ENCODE measurements at places on chromosomes 5 and 9.

- DNase-seq, result no peak
Measured at GRCh38 chr9:125591245-125591644, 115.8 kb downstream of the MAPKAP1 start.

- no peak for DNase-seq
Measured at GRCh38 chr5:122680623-122681350, 94.1 kb upstream of the SNX2 start.

DNA sequence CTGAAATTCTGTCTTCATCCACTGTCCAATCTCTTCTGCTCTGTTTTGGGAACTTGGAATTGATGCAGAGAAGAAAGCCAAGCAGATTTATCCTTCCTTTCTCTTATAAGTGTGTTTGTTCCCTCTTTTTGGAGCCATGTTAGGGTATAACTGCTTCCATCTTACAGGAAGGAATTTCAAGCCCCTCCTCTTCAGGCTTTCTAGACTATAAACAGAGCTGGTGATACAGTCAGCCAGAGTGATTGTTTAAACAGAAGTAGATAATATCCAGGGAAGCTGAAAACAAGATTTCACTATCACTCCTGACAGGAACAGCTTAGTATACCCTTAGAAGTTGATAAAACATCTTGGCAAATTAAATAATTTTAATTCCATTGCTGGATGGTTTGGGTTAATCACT lies 102.1 kb upstream of the DMRT1 start:
- no peak for DNase-seq

GRCh38 chr9:109052416-109052815 lies 39.1 kb upstream of the CTNNAL1 start:
- DNase-seq, result no peak

- DNase-seq, result no peak
Measured at GRCh38 chr5:58666141-58666540, 83.3 kb downstream of the RAB3C start.

DNA sequence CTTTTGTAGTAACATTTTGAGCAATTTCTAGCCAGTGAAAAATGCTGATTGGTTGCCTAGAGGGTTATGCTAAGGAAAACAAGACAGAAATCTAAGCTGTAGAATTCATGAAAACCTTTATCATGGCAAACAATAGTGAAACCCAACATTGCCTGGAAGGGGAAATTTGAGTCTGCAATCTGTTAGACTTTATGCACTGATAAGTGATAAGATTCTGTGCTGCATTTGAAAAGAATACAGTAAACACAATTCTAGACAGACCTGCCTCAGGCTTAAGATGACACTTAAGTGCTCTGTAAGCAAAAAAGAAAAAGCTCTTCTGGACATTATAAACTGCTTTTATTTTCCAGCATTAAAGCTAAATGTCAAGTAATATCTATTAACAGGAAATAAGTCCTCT lies 519.3 kb downstream of the ISL1 start:
- DNase-seq, result no peak

- peak; percentile 87 for DNase-seq
Measured at GRCh38 chr5:102959055-102959454, 160.9 kb downstream of the GIN1 start.

GRCh38 chr5:180350296-180350695 lies 2.8 kb downstream of the GFPT2 start:
- no peak for DNase-seq

DNA sequence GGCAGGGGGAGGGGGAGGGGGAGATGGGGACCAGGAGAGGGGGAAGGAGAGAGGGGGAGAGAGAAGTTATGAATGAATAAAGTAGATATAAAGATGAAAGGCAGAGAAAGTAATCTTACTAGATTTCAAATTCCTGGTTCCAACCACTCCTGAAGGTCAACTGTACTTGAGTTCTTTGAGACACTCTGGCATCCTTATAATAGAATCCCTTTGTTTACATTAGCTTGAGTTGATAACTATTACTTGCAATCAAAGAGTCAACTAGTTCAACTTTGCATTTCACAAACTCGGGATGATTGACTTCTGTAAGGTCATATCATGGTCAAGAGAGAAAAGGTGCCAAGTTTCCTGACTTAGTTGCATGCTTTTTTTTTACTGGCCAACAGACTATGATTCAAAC lies 42.2 kb downstream of the BAAT start:
- no peak for DNase-seq

DNA sequence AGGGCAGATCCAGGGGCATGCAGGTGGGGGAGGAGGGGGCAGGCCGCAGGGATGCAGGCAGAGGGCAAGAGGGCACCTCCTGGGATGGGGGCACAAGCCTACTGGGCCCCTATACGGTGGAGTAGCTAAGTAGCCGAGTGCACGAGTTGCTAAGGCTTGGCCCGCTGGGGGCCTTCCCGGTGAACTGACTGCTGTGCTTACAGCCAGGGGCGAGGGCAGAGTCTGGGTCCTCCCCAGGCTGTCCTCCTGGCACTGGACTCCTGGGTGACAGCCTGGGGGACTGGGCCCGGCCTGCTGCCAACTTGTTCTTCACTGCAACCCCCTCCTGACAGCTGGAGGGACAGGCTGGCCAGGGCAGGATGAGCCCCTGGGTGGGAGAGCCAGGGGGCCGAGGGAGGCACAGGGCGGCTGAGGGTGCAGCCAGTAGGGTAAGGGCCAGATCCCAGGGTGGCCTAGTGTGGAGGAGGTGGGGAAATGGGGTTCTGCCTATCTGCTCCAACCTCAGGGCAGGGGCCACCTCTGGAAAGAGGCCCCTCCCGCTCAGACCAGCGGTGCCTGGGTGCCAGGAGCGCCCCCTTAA lies 1.7 kb upstream of the EGFL7 start:
- DNase-seq, result no peak

DNA sequence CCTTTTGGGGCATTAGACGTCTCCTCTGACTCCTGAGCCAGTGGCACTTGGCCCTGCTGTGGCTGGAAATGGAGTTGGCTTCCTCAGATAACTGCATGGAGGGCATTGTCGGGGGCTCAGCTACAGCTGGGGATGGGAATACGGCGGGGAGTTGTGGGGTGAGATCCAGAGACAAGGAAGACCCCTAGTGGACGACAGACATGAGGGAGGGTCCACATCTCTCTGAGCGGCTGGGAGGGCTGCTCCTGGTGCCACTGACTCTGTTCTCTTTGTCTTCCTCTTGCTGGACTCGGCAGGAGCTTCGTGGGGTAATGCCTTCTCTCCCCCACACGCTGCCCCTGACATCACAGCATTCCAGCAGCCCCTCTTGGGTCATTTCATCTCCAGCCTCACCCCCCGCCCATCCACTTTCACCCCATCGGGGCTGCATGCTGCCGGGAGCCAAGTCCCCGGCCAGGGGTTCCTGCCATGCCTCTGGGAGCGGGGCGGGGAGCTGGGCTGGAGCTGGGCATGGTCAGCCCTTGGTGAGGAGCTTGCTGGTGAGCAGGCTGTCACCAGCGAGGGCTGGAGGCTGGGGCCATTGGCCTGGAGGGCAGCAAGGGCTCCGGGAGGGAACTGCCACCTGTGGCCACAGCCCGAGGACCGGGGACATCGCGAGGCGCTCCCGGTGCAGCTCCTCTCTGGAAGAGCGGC lies 172.3 kb downstream of the CACNA1B start:
- DNase-seq, result no peak

DNA sequence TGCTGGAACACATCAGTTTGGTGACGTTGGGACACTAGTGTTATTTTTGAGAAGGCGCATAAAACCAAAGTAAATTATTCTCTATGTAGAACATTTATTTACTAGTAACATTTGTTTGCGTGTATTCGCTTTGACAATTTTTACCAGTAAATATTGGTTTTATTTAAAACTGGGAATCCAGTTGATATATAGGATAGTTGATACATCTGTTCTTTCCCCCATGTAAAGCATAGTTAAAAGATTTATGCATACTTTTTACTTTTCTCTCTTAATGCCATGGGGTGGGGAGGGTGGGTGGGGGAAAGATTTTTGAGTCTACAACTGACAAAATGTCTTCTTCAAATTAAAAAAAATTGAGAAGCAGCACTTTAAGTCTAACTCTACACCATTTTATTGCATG lies at the start of gene IGIP:
TSS of gene IGIP (plus strand) at position 301 of the 400 bp plus-strand sequence. CDS start 2,540 bp downstream, outside the sequence.
- no peak for DNase-seq

DNA sequence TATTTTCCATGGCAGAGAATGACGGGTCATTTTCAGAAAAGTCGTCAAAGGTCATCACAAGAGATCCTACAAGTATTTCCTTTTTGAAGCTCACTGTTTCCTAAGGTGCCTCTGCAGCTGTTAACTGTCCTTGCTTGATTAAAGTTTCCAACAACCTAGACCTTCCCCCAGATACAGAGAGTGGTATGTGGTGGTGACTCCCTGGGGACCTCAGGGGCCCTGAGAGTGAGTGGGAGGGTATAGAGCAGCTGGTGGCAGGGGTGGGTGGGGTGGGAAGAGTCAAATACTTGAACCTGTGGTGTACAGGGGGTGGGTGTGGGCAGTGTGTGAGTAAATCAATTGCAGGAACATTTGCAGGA lies 1.6 kb upstream of the CD72 start:
- no peak for DNase-seq

DNA sequence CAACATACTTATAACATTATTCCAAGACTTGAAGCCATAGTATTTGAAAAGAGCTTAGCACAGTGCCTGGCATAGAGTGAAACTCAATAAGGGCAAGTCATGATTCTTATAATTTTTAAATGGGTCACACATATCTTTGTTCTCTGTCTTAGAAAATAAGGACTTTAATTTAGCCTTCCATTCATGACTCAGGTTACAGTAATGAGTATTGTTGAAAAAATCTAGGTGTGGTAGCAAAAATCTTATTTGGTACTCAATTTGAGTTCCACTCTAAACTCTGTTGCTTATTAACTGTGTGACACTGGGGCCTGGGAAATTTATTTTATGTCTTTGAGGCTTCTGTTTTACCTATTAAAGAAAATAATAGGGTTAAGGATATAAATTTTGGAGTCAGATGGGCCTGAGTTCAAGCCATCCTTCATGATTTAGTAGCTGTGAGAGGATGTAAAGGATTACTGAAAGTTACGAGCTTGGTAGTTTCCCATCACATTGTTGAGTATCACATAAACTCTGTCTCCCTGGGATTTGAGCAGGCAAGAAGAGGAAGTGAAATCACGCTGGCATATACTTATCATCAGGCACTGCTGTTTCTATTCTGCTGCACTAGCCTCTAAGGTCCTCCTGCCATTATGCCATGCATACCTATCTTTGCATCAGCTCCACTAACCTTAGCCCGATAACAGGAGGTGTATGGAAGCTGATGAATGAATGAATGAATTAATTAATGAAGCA lies 1.5 kb downstream of the SPINK9 start:
- DNase-seq, result no peak

DNA sequence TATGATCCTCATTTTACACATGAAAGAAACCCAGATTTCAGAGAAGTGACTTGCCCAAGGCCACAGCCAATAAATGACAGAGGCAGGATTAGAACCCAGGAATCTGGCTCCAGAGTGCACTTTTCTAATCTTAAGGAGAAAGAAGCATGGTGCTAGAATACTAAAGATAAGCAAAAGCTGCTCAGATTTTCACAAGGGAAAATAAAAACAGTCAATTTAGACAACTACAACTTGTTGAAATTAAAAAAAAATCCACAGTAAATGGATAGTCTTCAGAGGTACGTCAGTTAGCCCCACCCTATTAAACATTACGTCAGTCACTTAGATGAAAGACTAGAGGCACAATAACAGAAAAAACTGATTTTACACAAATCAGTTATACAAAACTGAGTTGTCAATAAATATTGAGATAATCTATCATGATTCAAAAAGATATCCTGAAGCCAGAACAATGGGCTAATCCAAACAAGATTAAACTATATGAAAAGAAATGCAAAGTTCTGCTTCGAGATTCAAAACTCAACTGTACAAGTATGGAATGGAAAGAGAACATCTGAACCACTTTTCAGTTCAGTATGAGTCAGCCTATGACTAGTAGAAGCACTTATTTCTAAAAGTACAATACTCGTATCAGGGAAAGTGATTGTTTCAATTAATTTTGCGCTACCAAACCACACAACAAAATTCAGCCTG lies 9.3 kb downstream of the TMEM245 start:
- DNase-seq, result no peak

GRCh38 chr5:35856765-35857351 lies at the start of gene IL7R:
IL7R (plus strand) TSS chr5:35856891; CDS start chr5:35856978, 87 bp downstream.
- no peak for DNase-seq

- peak; percentile 74 for DNase-seq
Measured at GRCh38 chr5:128271859-128272464, 188.4 kb downstream of the SLC12A2 start.

GRCh38 chr5:115389799-115390382 lies 93.4 kb upstream of the CCDC112 start:
- no peak for DNase-seq

DNA sequence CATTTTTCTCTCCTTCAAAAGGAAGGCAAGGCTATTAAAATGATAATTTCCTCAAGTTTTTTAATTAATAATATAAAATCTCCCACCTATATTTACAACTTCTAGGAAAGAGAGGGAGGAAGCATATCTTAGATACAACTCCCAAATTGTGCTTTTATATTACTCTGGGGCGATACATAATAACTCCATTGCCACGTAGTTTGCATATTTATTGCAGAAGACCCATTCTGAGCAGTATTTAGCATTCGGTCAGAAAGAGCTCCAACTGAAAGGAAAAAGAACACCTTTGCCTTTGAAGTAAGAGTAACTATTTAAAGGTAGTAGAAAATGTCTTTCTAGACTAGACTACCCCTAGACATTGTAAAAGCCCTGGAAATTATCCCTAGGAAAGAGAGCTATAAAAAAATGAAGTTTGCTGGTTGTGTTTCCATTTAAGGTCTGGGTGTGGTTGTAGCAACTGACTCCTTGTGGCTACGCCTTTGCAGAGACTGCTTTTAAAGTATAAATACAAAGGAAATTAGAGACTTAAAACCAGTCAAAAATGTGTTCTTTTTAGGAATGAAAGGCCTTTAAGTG lies 566.1 kb downstream of the ZNF608 start:
- no peak for DNase-seq

GRCh38 chr9:113609562-113610318 lies 146.2 kb downstream of the RGS3 start:
- DNase-seq, result no peak

- no peak for DNase-seq
Measured at GRCh38 chr9:127991757-127992274, 11.0 kb upstream of the EEIG1 start.

- DNase-seq, result no peak
Measured at GRCh38 chr5:73373814-73374510, 74.6 kb downstream of the FOXD1 start.

DNA sequence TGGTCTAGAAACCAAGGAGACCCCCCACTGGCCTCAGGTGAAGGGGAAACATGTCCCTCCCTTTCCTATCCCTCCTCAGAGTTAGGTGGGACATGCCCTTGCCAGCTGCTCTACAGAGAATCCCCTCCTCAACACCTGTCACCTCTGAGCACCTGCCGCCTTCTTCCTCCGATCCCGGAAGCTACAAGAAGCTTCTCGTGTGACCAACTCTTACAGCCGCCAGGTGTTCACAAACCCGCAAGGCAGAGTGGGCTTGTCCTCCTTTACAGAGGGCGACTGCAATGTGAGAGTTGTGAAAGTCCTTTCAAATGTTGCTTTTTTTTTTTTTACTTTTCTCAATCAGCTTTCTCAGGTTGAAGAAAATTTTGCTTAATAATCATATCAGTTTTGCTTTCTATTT lies 3.7 kb upstream of the ICE1 start:
- no peak for DNase-seq

GRCh38 chr5:148607406-148607805 lies 46.9 kb downstream of the HTR4 start:
- DNase-seq, result no peak
